ENCODE measurements at places on chromosomes 1 and 21.

DNA sequence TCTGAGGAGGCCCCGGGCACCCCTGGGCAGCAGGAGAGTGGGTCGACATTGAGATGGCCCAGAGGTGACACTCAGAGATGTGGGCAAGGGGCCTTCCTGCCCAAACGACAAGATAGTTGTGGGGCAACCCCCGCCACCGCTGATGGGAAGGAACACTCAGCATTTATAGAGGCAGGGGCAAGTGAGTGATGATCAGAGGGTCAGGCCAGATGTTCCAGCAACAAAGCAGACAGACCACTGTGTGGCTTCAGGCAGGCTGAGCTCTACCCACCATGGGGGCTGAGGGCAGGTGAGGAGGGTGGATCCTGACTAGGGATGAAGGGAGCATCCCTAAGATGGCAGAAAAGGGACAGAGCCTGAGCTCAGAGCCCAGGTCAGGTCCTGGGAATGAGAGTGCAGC lies 362.7 kb downstream of the PTPRU start:
- DNase-seq: no peak

- DNase-seq: no peak
These were observed 25.0 kb downstream of the ABCA4 start for GRCh38 chr1:94095744-94096469.

DNA sequence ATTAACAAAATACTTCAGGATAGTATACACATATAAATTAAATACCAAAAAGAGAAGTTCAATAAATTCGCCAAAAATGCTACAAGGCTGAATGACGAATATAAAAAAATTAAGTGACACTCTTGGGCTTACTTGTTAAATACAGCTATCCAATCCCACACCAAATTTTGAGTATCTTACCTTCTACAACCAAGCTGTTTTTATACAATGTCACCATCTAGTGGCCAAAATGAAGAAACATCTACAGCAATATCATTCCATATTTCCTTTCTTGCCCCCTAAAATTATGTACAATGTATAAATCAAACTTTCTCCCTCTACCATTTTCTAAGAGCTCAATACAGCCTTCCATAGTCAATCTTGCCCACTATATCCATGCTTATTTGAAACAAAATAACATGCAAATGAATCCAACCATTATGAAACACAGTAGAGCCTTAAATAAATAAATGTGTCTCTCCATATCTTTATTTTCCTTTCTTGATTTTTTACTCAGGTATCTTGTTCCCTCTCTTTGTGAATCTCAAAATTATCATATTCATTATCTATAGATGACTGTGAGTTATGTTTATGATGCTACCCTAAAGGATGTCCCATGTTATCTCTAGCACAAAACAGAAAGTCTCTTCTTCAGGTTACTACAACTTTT lies 86.3 kb downstream of the ACBD6 start:
- DNase-seq: no peak

DNA sequence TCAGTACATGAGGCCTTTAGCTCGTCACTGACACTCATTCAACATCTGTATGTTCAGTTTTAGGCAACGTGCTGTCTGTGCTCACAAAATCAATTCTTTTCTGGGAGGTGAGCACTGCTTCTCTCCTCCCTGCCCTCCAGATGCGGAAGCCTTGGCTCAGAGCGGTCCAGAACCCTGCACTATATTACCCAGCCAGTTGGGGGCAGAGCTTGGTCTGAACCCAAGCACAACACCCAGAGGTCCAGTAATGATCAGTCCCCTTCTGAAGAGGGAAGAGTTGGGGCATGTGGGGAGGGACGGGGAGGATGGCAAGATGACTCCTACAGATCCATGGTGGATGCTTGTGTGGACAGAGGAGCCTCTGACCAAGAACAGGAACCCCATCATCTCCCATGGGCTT lies 5.6 kb upstream of the DSCAM start:
- no peak for DNase-seq

DNA sequence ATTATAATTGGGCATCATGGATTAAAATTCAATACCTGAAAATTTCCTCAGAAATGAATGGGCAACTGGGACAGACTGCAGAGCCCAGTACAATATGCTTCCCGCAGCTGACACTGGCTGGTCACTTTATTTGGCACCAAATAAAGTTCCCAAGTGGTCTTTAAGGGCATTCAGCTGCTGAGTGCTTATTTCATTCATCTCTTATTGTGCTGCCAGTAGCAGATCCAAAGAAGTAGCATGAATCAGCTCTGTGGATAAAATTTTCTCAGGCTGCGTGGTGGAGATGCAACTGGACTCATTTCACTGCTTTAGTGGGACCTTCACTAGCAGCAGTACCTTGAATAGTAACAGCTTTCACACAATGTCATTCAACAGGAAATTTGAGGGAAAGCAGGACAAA lies 226.3 kb upstream of the ADGRL2 start:
- DNase-seq: no peak

DNA sequence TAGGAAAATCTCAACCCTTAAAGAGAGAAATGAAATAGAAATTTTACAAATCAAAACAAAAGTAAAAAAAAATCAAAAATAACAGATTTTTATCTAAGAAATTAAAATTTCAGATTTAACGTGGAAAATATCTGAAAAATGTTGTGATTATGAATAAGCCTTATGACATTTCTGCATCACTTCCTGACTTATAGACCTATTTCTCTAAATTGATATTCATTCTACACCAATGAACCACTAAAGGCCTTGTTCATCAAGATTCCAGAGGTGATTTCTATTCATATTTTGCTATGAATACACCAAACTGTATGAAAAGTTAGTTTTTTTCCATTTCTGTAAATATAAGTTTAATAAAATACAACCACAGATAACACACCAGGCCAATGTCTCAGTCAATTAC lies 261.5 kb downstream of the SMYD3 start:
- DNase-seq: no peak

GRCh38 chr1:55250399-55251075 lies 35.4 kb upstream of the USP24 start:
- no peak for DNase-seq

- no peak for DNase-seq
These were observed 7.3 kb downstream of the CTRC start for GRCh38 chr1:15445390-15446122.

DNA sequence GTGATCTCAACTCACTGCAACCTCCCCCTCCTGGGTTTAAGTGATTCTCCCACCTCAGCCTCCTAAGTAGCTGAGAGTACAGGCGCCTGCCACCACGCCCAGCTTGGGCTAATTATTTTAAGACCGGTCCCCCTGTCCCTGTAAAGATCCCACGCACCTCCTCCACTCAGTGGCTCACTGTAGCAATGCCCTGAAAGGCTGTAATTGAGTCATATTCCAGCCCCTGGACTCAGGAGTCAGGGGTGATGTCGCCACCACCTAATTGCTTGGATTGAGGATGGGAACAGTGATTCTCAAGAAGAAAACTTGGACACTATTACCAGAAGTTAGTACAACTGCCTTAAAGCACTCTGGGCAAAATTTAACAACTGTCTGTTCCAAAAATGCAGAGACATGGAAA lies 3.1 kb upstream of the EDARADD start:
- DNase-seq: no peak

- DNase-seq: no peak
These were observed 33.1 kb downstream of the NFIA start for GRCh38 chr1:61115436-61115835.

DNA sequence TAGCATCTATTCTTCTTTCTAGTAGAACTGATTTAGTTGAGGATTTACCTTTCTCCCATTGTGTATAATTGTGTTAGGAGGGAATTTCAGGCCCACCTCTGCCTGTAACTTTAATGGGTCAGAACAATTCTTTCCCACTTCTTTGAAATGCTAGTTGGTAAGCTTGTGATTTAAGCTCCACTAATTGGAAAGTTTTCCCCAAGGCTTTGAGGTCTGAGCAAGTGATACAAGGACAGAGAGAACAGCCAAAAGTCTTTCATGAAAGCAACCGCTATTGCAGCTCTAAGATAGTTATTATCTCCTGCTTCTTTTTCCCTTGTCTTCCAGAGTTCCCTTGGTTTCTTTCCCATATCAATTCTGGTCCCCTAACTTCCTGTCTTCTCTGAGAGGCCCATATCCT lies 38.7 kb upstream of the PDC start:
- DNase-seq: no peak

GRCh38 chr1:15948091-15948591 lies 27.8 kb downstream of the ZBTB17 start:
- no peak for DNase-seq

- DNase-seq: no peak
These were observed 194.8 kb downstream of the EIF4G3 start for GRCh38 chr1:20981915-20982314.

Data from stimulated activated CD8-positive, alpha-beta memory T cell treated with anti-CD3 and anti-CD28 coated beads, Interleukin-4, amount 100 ng/mL, for 1 hour (primary cell).